ENCODE measurements at places on chromosomes 2 and 18.

DNA sequence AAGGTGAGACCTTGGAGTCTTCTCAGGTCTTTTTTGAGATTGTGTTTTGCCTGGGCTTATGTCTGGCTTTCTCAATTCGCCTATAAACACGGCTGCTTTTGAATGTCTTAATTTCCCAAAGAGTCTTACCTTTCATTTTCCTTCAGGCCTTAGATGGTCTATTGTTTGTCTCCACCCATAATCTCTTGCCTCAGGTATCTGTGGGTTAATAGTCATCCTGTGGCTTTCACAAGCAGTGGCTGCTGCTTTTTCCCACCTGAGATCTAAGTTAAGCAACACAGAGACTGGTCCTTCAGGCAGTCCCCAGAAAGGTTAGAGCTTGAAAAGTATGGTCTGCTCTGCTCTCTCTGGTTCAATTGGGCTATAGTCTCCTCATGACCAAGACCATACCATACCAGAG lies 275.3 kb downstream of the INSIG2 start:
- no peaks in the 10 kb centered on the region for H3K36me3 ChIP-seq
- no peak overlapping the region for H3K27ac ChIP-seq
- peaks cover 12% of the 10 kb centered on the region for H3K27me3 ChIP-seq

DNA sequence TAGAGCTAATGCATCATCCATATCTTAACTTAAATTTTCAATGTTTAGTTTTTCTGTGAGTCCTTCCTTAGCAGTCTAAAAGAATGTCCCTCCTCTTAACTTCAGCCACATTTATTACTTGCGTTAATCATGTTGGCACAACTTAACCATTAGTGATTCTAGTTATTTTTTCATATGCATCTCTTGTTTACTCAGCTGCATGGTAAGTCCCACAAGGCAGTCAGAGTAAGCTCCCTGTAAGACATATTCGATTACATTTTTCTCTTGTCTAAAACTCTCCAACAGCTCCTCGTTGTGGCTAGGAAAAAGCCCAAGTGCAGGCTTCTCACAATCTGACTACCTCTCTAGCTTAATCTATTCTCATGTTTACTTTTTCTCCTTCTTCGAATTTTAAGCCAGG lies 2045.3 kb upstream of the PIK3C3 start:
- DNase-seq, result no peak
- no peaks in the 10 kb centered on the region for H3K36me3 ChIP-seq
- H3K4me1 ChIP-seq, result no peaks in the 10 kb centered on the region
- H3K27me3 ChIP-seq, result no peaks in the 10 kb centered on the region

GRCh38 chr2:160664603-160665140 lies 171.1 kb upstream of the RBMS1 start:
- H3K27ac ChIP-seq, result no peak overlapping the region
- H3K36me3 ChIP-seq, result no peaks in the 10 kb centered on the region

DNA sequence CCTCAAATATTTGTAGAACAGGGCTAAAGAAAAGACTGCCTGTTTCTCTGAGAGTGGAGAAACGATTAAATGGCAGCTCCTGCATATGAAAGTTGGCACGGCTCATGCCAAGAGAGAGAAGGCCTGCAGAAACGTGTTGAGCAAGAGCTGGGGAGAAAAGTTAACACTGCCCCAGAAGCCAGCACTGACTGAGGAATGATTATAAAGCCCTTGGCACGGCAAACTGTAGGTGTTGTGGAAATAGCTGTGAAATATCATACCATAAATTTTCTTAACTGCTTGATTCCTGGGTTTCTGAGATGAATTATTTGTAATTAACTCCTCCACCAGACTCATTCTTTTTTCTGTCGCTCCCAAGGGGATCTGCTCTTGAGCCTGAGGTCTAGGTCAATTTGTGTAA lies 4.3 kb downstream of the FRZB start:
- H3K27me3 ChIP-seq, result peaks cover 46% of the 10 kb centered on the region
- DNase-seq, result no peak
- no peaks in the 10 kb centered on the region for H3K36me3 ChIP-seq

DNA sequence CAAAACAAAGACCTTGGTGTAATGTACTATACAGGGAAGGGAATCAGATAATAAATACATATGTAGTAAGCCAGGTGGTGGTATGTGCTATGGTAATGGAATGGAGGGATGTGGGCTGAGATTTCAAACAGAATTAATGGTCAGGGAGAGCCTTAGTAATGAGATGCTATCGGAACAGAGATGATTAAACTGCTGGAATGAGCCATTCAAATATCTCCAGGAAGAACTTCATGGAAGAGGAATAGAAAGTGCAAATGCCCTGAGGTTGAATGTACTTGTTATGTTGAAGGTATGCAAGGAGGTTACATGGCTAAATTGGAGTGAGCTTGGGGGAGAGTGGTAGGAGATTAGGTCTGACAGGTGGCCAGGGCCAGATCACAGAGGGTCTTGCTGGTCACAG lies 5.1 kb downstream of the SERPINB11 start:
- H3K36me3 ChIP-seq, result no peaks in the 10 kb centered on the region
- no peak overlapping the region for H3K27ac ChIP-seq
- no peak overlapping the region for H3K4me3 ChIP-seq
- DNase-seq, result no peak
- H3K4me1 ChIP-seq, result no peaks in the 10 kb centered on the region

GRCh38 chr2:237020090-237020489 lies 65.6 kb upstream of the COPS8 start:
- no peak for DNase-seq
- H3K27ac ChIP-seq, result no peak overlapping the region
- H3K4me1 ChIP-seq, result no peaks in the 10 kb centered on the region
- H3K36me3 ChIP-seq, result no peaks in the 10 kb centered on the region
- H3K4me3 ChIP-seq, result no peak overlapping the region
- H3K27me3 ChIP-seq, result no peaks in the 10 kb centered on the region

- H3K27ac ChIP-seq, result no peak overlapping the region
- no peaks in the 10 kb centered on the region for H3K4me1 ChIP-seq
- no peak overlapping the region for H3K4me3 ChIP-seq
- DNase-seq, result no peak
- no peaks in the 10 kb centered on the region for H3K36me3 ChIP-seq
Measured at GRCh38 chr2:160168878-160169277, 31.2 kb downstream of the ITGB6 start.

DNA sequence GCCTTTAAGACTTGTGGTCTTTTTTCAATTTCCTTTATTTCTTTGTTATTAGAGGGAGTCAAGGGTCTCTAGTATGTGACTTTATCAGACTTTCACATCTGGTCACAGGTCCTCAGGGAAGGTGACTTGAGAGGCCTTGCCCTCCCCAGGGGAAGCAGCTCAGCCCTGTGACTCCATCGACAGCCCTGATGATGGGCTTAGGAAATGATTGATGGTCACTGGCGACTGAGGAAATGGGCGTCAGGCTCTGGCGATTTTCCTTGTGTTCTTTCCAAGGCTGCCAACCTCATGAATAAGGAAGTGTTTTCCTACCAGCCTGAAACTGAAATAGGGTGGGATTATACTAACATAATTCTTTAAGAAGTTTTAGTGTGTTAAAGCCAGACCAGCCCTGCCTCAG lies 21.1 kb downstream of the SERPINE2 start:
- H3K27ac ChIP-seq, result no peak overlapping the region
- no peaks in the 10 kb centered on the region for H3K36me3 ChIP-seq
- peaks cover 27% of the 10 kb centered on the region for H3K4me1 ChIP-seq

- H3K4me3 ChIP-seq, result no peak overlapping the region
- H3K27me3 ChIP-seq, result peaks cover 6% of the 10 kb centered on the region
- H3K36me3 ChIP-seq, result no peaks in the 10 kb centered on the region
- no peaks in the 10 kb centered on the region for H3K4me1 ChIP-seq
- no peak for DNase-seq
- H3K27ac ChIP-seq, result no peak overlapping the region
Measured at GRCh38 chr2:222024932-222025880, 273.6 kb downstream of the PAX3 start.

GRCh38 chr2:84942964-84943421 lies 28.0 kb upstream of the KCMF1 start:
- peak overlapping the region; percentile 95 for H3K27ac ChIP-seq
- peaks cover 10% of the 10 kb centered on the region for H3K36me3 ChIP-seq
- H3K4me3 ChIP-seq, result peak overlapping the region; percentile 31
- DNase-seq, result no peak

- H3K4me1 ChIP-seq, result peaks cover 16% of the 10 kb centered on the region
- H3K36me3 ChIP-seq, result no peaks in the 10 kb centered on the region
- peak; percentile 34 for DNase-seq
- H3K27me3 ChIP-seq, result no peaks in the 10 kb centered on the region
Measured at GRCh38 chr2:102442967-102443828, 20.2 kb downstream of the IL18RAP start.

GRCh38 chr18:46748466-46748865 lies 8.4 kb downstream of the ST8SIA5 start:
- peaks cover 46% of the 10 kb centered on the region for H3K27me3 ChIP-seq
- no peak for DNase-seq
- no peak overlapping the region for H3K4me3 ChIP-seq
- no peak overlapping the region for H3K27ac ChIP-seq
- H3K4me1 ChIP-seq, result no peaks in the 10 kb centered on the region

- DNase-seq, result peak; percentile 62
- H3K27me3 ChIP-seq, result peaks cover 63% of the 10 kb centered on the region
- no peaks in the 10 kb centered on the region for H3K36me3 ChIP-seq
Measured at GRCh38 chr2:205682239-205682970, at the start of gene NRP2. NRP2 (plus strand) TSS chr2:205682501; CDS start chr2:205683291, 790 bp downstream.

- H3K4me3 ChIP-seq, result no peak overlapping the region
- DNase-seq, result no peak
- H3K27ac ChIP-seq, result no peak overlapping the region
- H3K27me3 ChIP-seq, result peaks cover 23% of the 10 kb centered on the region
- no peaks in the 10 kb centered on the region for H3K36me3 ChIP-seq
Measured at GRCh38 chr2:101400048-101400447, 12.7 kb upstream of the CREG2 start.

- no peak overlapping the region for H3K27ac ChIP-seq
- peaks cover 12% of the 10 kb centered on the region for H3K27me3 ChIP-seq
- no peak for DNase-seq
- H3K4me1 ChIP-seq, result peaks cover 19% of the 10 kb centered on the region
- H3K4me3 ChIP-seq, result no peak overlapping the region
Measured at GRCh38 chr2:144706647-144707046, 186.7 kb upstream of the ZEB2 start.

DNA sequence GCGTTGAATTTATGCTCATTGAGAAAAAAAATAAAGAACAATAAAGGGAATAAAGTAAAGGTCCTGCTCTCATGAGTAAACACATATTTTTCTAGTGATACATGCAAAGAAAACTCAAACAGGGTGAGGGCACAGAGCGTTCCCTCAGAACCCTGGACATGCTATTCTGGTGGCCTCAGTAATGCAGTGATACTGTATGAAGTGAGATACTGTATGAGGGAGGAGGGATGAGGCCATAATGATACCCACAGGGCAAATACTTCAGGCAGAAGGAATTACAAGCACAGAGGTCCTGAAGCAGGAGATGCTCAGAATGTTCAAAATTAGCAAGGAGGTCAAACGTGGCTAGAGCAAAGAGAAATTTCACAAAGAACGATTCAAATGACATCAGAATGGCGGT lies 28.4 kb upstream of the RNU4ATAC start:
- peaks cover 54% of the 10 kb centered on the region for H3K36me3 ChIP-seq
- H3K27ac ChIP-seq, result no peak overlapping the region
- H3K4me1 ChIP-seq, result peaks cover 24% of the 10 kb centered on the region
- no peak for DNase-seq

- H3K4me1 ChIP-seq, result peaks cover 4% of the 10 kb centered on the region
- peaks cover 3% of the 10 kb centered on the region for H3K27me3 ChIP-seq
- H3K4me3 ChIP-seq, result no peak overlapping the region
- H3K36me3 ChIP-seq, result no peaks in the 10 kb centered on the region
Measured at GRCh38 chr18:44917216-44918141, 236.8 kb downstream of the SETBP1 start.
